NCI-H460 (cell line): ENCODE measurements at places on chromosomes 7 and 10. TPM values are rescaled to one million over a fixed set of nuclear protein-coding genes. Genes with fewer than 3 reads are reported as not detected.

DNA sequence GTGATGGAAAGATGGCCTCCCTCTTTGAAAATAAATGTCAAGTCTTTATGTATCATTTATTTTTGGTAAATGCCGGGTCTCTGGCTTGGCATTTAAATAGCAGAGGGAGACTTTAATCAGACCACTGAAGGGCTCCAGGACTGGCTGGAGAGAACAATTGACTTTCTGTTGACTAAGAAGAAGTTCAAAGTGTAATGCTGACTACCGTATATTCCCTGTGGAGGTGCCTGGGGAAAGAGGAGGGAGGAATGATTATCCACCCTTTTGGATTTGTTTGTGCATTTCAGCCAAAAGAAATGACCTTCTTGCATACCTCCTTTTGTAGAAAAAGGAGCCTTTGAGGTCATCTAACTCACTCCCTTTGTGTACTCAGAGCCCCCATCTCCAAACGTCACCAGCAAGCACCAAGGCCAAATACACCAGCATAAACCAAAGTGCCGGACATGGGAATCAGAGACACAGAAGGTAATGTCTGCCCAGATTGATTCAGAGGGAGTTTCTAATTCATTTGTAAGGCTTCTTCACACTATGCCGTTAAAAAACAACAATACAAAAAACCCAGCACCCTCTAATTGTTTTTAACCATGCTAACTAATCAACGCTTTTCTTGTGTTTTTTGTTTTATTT is 75.2 kb downstream of the PRLHR start:
- no peak for DNase-seq

The GARIN1A gene
- total RNA-seq = 0.03 and 0.17 TPM in 2 replicates

GRCh38 chr10:78862328-78862640 is 206.5 kb upstream of the ZMIZ1 start:
- DNase-seq = no peak

DNA sequence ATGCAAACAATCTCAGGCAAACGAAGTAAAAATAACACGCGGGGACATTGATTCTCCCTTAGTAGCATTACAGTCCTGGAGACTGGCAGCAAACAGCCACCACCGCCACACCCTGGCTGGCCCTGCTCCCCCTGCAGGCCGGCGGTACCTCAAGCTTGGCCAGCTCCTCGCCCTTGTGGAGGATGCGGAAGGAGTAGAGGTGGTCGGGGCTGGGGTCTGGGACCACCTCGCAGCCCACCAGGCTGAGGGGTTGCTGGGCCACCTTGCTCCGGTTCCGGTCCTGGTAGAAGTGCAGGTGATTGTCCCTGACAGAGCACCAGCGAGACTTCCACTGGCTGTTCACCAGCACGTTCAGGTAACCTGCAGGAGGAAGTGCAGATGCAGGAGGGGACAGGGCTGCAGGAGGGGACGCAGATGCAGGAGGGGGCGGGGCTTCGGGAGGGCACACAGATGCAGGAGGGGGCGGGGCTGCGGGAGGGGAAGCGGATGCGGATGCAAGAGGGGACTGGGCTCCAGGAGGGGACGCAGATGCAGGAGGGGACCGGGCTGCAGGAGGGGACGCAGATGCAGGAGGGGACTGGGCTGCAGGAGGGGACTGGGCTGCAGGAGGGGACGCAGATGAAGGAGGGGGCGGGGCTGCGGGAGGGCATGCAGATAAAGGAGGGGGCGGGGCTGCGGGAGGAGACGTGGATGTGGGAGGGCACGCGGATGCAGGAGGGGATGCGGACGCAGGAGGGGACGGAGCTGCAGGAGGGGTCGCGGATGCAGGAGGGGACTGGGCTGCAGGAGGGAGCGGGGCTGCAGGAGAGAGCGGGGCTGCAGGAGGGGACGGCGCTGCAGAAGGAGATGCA is 65.7 kb downstream of the VWA2 start:
- DNase-seq = peak; percentile 37

DNA sequence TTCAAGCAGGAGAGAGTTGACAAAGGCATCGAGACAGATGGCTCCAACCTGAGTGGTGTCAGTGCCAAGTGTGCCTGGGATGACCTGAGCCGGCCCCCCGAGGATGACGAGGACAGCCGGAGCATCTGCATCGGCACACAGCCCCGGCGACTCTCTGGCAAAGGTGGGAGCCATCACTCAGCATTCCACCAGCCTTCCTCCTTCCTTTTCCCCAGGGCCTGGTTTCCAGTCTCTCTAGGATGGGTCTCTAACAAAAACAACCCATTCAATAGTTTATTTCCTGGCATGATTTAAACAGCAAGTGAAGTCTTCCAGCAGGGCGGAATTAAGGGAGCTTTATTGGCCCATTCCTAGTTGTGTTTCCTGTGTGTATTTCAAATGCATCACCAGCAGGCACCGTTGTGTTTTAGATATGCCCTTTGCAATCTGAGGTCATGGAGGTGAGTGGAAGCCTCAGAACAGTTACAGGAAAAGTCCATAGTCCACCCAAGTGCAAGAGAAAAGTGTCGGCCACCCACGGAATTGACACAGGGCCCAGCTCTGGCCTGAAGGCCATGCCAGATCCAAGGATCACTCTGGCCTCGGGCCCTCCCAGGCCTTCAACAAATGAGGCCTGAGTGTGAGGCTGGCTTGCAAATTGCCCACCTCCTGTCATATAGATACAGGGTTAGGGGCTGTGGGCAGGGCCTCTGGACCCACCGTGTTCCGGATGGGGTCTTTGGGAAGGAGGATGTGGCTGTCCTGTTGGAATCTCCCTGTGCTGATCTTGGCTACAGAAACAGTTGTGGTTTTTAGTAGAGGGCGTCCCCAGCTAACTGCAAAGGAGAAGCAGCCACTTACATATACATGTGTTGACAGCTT is 46.9 kb upstream of the TRIM8 start:
- no peak for DNase-seq

The APBB1IP gene
- total RNA-seq = not detected in 2 replicates

GRCh38 chr7:144632724-144633123 is 203.1 kb downstream of the TPK1 start:
- no peak for DNase-seq

GRCh38 chr10:88642209-88642608 is 22.0 kb upstream of the LIPF start:
- DNase-seq = no peak

DNA sequence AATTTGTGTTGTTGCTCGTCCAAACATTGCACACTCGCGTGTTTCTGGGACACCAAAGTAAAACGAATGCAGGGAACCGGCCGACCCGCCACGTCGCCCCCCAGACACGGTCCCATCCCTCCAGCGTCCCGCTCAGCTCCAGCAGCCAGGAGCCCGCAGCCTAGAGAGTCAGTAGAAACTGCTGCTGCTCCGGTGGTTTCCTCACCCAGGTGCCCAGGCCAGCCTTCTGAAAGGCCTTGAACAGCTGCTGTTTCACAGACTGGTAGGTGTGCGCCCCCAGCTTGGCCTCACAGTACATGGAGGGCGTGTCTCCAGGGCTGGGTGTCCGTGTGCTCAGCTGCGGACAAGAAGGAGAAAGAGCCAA is 126.8 kb downstream of the WDR37 start:
- DNase-seq = no peak

DNA sequence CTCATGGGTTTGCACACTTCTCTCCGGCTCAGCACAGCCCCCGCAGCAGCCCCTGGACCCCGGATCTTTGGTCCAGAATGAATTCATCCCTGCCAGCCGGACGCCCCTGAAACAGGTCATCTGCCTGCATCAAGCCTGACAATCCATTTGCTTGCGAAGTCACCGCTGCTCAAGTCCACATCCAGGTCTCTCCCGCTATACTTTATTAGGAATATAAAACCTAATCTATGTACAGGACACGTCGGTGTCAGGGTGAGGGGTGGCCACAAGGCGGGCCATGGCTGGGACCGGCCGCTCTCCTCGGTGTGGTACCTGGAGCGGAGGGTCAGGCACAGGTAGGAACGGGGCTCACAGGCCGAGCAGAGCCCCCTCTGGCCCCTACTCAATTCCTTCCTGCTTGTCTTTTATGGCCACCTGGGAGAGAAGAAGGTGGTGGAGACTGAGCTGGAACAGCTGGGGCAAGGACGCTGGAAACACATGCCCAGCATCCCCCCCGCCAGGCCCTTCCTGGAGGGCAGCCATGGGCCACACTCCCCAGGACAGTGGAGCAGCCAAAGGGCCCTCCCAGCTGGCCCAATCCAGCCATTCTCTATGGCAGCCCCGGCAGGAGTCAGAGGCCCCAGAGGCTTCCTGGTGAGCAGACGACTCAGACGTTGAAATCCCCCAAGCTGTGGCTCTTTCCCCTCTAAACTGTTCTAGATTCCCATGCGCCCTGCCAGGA is 5.3 kb downstream of the POLR2J start:
- no peak for DNase-seq

DNA sequence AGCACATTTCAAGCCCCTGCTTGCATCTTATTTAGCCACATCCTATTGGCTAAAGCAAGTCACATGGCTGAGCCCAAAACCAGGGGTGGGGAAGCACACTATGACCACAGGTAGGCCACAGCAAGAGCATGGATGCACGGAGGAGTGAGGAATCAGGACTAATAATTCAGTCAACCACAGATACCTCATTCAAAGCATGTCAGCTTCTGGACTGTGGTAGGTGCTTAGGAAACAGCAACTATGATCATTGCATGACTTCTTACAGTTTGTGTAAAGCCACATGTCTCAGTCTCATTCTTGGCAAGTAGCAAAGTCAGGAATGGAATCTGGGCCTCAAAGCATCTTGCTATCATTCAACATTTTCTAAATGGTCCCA is 79.0 kb upstream of the EMX2 start:
- no peak for DNase-seq

DNA sequence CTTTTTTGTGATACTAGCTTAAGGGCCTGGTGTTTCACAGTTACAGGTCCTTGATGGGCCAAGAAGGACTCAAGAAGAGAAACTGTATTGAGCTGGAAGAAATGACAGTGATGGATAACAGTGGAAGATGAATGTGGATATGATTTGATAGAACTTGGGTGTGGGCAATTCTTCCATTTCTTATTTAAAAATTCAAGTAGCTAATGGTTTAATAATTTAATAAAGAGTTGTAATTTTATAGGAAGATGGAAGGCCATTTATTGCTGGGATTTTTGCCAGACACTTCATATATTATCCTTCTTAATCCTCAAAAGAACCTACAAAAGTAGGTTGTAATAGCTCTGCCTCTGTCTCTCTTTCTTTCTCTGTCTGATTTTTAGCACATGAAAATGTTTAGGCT is 21.3 kb upstream of the AKR1B1 start:
- no peak for DNase-seq

- no peak for DNase-seq
Observed at GRCh38 chr10:12397147-12397896, 48.0 kb downstream of the CAMK1D start.

- no peak for DNase-seq
Observed at GRCh38 chr7:122248472-122248871, 56.1 kb downstream of the FEZF1 start.

- DNase-seq = no peak
Observed at GRCh38 chr7:16667355-16667754, 21.4 kb downstream of the BZW2 start.

DNA sequence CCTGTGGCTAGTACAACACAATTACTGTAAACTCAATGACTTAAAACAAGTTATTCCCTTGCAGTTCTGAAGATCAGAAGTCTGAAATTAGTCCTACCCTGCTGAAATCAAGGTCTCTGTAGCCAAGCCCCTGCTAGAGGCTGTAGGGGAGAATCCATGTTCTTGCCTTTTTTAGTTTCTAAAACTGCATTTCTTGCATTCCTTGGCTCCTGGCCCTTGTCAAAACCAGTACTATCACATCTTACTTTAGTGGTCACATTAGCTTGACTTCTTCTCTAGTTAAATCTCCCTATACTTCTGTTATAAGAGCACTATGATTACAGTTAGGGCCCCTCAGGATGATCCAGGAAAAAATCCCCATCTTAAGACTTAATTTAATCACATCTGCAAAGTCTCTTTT is 567.0 kb downstream of the GFRA1 start:
- DNase-seq = no peak

The NPTX2 gene
- total RNA-seq = 1.4 and 2.0 TPM in 2 replicates

DNA sequence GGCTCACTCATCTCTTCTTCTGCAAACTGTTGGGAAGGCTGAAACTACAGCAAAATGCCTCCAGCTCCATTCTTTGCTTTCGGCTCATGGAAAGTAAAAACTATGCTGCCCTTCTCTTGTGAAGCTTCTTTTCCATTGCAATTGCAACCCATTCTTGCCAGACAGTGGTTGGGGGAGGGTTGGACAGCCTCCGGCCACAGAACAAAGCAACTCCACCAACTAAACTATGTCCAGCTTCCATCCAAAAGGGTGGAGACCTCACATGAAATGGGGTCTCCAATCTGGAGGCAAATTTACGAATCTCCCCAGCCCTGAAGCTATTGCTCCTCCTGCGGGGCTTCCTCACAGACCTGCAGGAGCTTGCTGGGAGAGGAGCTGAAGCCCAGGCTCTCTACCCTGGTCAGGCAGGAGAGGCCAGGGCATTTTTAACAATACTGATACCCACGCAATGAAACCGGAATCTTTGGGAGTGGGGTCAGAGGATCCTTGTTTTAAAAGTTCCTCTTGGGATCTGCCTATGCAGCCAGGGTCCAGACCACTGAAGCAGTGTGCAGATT is 549 bp downstream of the GPNMB start:
- no peak for DNase-seq

DNA sequence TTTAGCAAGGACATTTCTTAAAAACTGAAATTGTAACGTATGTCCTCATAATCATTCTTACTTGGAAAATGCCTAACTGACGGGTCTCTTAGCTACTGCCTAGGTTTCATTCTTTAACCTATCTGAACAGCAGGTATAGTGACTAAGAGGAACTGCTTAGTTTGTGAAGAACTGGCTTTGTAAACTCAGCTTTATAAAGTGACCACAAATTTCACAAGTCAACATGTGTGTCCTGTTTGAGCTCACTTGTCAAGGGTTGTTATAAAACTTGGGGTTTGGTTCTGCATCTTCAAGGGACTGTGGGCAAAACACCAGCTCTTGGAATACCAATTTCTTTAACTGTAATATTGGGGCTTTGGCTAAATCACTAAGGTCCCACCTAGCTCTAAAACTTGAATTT is 32.2 kb downstream of the MRPS33 start:
- no peak for DNase-seq

The FEZF1 gene
- total RNA-seq = 0.17 TPM in 1 of 2 replicates, not detected in the other

GRCh38 chr7:7693881-7694280 is 24.5 kb downstream of the RPA3 start:
- no peak for DNase-seq

DNA sequence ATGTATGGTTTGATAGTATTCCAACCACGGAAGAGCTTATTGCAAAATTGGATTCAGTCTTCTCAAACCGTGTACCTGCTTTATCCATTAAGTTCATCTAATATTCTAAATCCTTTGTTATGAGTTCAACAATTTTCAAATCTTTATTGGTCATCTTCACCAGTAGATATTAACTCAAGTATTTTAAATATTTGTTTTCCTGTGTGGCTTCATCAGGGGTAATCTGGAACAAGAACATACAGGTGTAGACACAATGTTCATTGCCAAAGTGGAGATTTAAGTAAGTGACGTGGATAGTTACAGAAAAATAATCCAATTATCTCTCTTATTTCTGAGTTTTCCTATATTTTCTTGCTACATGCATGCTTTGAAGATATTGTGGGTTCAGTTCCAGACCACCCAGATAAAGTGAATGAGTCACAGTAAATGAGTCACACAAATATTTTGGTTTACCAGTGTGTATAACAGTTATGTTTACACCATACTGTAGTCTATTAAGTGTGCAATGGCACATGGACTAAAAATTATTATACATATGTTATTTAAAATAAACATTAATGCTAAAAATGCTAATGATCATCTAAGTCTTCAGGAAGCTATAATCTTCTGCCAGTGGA is 429.0 kb upstream of the POT1 start:
- no peak for DNase-seq

GRCh38 chr10:119770928-119771327 is 45.1 kb downstream of the INPP5F start:
- DNase-seq = no peak
